Amniotic stem cell (primary cell): ENCODE measurements at places on chromosomes 7 and 10.

DNA sequence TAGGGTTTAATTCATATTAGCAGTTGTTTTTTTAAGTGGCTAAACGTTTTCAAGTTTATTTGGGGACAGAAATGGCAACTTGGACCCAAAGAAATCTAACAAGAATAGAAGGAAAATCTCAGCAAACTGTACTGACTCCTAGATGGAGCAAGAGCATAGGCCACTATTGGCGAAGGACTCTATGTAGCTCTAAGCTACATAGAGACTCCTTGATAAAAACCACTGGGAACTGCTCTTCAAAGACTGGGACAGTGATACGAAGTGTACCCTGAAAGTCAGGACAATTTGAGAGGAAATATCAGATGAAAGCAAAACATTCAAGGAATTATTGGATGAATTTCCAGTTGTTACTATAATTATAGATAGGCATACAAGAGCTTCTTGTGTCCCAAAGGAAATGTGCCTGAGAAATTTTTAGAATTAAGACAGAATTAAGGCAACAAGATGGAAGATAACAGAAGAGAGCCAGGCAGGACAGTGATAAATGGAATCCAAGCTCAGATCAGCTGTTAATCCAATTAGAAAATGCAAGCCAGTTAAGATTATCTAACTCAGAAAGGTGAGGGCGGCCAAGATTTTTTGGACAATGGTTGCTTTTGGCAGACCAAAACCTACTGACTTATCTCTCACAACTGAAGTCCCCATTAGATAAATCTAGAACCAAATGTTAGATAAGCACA, 103.7 kb upstream of the IFRD1 start:
- DNase-seq, result no peak

- no peak for DNase-seq
Observed at GRCh38 chr7:133345690-133346421, 93.0 kb downstream of the EXOC4 start.

DNA sequence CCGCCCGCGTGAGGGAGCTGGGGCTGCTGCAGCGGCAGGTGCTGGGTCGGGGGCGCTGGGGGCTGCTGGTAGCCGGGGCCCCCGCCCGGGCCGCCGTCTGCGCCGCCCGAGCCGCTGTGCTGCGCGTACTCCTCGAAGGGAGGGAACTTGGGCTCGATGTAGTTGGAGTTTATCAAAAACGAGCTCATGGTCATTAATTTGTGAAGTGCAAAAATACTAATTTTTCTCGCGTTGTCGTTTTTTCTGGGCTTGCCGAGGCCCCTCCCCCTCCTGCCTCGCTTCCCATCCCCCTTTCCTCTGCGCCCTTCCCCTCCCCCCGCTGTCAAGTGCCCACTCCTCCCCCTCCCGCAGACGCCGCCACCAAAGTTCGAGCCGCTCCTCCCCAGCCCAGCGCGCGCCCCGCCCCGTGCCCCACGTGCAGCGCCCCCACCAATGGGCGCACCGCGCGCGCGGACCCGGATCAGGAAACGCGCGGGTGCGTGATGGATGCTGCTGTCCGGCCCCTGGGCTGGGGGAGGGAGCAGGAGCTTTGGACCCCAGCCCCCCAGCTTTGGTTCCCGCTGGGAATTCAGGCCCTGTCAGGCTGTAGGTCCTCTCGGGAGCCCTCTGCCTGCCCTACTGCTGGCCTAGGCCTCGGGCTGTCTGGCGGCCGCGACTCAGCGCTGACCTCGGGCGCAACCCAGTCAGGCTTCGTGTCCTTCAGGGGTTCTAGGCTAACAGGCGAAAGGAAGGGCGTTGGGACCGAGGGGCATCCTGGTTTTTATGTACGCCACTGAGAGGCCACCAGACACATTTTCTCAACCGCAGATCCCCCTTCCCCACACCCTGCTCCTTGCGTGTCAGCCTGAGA, at the start of gene HOXA4:
HOXA4 (minus strand) TSS at position 218 of the 850 bp plus-strand sequence; CDS start at position 194, 24 bp downstream.
- DNase-seq, result no peak

DNA sequence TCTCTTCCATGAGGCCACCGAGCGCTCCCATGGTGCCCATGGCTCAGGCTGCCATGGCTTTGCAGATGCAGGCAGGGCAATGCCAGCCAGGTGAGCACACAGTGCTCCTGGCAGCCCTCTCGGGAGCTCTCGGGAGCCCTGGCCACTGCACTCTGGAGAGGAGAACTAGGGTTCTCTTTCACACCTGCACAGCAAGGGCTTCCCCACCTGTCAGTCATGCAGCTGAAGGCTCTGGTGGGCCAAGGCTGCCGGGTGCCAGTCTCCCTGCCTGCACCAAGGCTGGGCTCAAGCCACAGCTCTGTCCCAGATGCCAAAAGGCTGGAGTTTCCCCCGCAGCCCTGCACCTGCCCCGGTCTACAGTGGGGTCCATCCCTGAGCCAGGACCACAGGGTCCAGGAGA, 32.6 kb downstream of the NUDT1 start:
- no peak for DNase-seq

DNA sequence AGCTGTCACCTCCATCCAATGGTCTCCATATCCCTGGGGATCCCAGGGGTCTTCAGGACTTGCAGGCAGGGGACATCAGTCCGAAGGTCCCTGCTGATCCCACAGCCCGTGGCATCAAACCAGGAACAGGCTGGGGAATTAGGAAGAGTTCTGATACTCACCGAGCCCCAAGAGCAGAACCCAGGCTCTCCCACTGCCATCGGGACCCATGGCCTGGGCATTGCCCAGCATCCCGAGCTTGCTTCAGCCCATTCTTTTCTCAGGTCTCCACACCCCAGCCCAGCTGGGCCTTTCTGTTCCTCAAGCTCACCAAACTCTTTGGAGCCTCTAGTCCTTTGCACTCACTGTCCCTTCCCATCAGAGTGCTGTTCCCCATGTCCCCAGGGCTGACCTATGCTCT, 280.9 kb downstream of the GRID1 start:
- DNase-seq, result no peak

- no peak for DNase-seq
Observed at GRCh38 chr10:96400465-96400864, 41.7 kb upstream of the OPALIN start.

GRCh38 chr10:131645756-131646155, 255.1 kb upstream of the PPP2R2D start:
- DNase-seq, result no peak

- DNase-seq, result no peak
Observed at GRCh38 chr10:127968659-127969058, 61.8 kb downstream of the PTPRE start.

DNA sequence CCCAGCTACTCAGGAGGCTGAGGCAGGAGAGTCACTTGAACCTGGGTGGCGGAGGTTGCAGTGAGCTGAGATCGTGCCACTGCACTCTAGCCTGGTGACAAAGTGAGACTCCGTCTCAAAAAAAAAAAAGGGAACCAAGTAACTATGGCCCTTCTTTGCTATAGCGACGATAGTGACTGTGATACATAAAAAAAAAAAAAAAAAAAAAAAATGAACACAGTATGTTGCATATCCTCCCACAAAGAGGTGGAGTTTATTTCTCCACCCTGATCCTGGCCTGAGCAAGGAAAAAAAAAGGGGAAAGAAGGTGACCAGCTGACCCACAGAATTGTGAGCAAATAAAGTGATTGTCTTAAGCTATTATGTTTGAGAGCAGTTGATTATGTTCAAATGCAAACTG, 42.3 kb upstream of the STEAP1B start:
- DNase-seq, result no peak

DNA sequence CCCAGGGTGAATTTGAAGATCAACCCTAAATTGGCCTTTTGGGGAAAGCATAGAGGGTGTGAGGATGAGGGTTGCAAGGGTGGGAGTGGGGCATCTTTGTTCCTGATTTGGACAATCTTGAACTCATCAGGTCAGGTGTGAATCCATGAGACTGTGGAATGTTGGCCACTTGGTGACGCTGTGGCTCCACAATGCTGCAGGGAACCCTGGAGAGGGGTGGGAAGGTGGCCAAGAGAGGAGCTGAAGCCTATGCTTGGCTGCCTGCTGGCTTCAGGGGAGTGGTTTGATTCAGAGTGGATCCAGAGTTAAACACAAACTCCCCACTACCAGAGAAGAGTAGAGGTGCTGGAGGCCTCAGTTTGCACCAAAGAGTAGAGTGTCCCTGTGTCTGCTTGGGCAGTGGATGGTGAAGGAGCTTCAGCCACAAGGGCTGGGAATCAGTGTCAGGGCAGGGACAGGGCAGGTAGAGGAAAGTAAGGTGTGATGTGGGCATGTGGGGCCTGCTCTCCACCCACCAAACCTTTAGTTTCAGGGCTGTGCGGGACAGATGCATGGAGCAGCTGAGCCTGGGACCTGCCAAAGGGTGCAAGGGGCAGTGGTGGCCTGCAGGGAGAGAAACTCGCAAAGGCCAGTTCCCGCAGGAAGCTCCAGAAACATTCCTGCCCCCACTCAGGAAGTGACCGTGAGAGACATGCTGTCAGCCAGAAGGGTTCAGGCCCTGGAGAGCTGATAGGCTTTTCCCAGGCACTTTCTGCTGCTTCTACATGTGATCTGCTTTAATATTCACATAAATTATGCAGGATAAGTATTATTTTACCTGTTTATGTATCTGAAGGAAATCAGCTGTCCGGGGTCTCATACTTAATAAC, 81.0 kb upstream of the PRSS58 start:
- no peak for DNase-seq

DNA sequence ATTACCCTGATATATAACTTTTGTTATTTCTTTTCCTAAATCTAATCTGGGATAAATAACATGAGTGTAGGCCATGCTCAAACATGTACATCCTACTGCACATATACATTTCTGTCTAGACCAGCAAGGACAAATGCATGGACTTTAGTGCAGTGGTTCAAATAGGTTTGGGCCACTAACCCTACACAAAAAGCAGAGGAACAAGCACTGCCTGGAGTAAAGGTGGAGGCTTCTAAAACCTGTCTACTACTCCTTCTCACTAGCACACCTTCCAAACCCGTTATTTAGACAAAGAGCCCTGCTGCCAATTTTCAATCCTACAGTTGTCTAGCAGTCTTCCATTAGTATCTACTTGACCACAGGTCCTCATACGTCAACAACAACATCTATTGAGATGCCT, 34.8 kb downstream of the SGCE start:
- no peak for DNase-seq
